Activated naive CD4-positive, alpha-beta T cell treated with anti-CD3 and anti-CD28 coated beads, Interleukin-2, amount 10 ng/mL, durations not matched to agents 7 days and 5 days (primary cell): ENCODE measurements at places on chromosomes 2 and 18.

DNA sequence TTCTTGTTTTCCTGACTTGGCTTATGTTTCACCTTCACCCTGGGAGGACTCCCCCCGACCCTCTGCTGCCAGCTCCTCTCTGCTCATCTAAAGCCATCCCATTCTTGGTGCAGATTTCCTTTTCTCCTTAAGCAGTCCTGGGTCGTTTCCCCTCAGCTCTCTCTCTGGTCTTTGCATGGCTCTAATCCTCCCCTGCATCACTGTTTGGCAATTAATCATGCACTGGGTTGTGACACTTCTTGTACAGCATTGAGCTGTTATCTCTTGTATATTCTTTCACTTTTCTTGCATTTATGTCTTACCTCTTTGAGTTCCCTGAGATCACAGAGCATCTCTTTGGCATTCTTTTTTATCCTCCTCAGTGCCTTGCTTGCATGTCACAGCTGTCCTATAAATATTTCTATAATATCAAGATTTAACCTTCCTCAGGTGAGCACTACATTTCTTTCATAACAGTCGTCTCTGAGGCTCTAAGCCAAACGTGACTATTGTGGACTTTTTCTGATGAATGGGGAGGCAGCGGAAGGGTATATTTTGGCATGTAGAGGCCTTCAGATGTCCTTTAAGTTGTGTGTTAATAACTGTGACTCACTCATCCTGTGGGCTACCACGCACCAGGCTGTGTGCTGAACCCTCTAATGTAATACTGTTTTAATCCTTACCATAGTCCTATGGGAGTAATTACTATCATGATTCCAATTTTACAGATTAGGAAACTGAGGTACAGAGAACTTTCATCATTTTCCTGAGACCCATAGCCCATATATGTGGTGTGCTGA is 507.5 kb downstream of the SLC4A3 start:
- no peak for DNase-seq

DNA sequence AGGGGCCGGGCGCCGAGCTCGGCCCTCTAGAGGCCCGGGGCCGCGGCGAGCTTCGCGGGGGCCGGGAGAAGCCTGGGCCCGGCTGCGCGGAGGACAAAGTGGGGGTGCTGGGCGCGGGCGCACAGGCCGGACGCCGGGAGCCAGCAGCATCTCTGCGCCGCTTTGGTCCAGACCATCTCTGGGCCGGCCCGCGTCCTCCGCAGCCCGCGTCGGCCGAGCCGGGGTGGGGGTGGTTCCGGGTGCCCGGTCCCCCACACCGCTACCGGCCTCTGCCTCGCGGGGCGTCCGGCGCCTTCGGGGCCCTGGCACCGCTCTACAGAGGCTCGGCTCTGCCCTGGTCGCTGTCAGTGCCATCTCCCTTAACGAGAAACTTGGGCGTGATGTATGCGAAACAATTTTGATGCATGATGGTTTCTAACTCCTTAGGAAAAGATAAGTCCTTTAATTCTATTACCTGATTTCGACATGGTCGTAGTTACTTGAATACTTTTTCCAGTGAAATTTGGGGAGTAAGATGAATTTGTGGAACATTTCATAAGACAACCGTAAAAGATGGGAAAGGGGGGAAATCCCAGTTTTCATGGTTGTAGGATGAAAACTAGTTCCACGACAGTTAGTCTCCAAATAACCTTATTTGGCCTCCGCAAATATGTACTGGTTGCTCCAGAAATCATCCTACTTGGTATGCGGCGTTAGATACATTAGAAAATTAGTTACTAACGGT is 562 bp downstream of the TWSG1 start:
- DNase-seq: peak; percentile 60

- no peak for DNase-seq
Measured at GRCh38 chr2:203631068-203631757, 75.2 kb upstream of the CD28 start.

DNA sequence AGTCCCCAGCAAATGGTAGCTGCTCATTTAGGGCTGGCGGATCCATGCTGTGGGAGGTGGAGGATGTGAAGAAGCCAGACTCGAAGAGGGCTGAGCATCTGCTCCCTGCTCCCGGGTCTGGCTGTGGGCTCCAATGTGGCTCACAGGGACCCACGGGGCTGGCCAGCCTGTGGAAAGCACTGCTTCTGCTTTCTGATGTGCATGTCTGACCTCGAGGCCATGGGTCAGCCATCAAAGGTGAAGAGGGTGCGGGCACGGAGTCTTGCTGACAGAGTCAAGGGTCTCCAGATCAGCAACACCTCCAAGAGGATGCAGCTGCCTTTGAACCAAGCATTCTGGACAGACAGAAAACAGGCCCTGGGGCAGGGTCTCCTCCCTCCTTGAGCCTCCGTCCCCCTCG is 178.2 kb downstream of the INHBB start:
- DNase-seq: no peak

DNA sequence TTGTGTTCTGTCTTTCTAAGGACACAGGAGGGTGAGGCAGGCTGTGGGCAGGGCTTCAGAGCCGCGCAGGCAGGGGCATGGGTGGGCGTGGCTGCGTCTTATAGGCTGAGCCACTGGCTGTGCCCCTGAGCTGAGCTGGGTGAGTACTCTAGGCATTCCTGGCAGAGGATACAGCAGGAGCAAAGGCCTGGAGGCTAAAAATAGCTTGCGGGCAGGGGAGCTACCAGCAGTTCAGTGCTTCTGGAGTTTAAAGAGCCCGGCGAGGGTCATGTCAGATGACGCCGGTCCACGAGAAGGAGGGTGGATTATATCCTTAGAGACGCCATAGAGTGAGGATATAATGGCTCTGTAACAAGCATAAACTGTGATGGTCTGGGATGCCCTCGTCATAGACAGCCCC is 31.5 kb upstream of the PDIA6 start:
- DNase-seq: no peak

- DNase-seq: no peak
Measured at GRCh38 chr2:119673796-119674195, 5.2 kb upstream of the TMEM177 start.

DNA sequence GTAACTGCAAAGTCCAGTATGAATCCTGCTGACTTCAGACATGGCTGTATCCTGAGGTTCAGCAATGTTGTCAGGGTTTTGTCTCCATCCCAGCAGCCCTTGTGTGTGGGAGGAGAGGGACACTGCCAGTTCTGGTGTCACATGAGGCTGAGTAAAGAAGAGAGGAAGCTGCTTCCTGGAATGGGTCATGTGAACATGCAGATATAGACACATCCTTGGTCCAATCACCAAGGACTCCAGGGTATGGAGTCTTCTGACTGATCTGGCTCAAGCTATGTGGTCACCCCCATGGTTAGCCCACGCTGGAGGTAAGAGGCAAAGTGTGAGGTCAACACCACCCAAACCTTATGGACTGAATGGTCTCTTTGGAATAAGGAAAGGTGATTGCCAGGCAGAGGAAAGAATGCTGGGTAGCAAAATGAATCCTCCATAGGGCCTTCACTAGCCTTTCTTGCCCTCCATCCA is 134.4 kb upstream of the SLC1A4 start:
- DNase-seq: no peak
